Activated naive CD4-positive, alpha-beta T cell treated with anti-CD3 and anti-CD28 coated beads, Interleukin-2, amount 50 U/mL, for 72 hours (primary cell): ENCODE measurements at places on chromosomes 12 and 14.

DNA sequence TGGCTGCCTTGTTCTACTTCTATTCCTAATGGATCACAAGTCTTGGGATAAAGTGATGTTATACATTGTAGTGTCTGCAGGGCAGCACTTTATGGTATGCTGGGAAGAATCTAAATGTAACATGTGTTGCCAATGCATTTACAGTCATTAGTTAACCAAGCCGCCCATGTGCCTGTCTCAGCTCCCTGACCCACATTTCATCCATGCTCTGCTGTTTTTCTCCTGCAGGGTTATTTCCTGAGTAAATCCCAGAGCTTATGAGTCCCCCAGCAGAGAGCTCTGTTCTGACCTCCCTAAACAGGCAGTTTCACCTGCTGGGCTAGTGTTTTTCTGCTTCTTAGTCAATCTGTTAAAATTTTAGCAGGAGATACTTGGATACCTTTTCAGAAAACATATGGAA is 4.4 kb upstream of the TMTC2 start:
- DNase-seq: no peak

DNA sequence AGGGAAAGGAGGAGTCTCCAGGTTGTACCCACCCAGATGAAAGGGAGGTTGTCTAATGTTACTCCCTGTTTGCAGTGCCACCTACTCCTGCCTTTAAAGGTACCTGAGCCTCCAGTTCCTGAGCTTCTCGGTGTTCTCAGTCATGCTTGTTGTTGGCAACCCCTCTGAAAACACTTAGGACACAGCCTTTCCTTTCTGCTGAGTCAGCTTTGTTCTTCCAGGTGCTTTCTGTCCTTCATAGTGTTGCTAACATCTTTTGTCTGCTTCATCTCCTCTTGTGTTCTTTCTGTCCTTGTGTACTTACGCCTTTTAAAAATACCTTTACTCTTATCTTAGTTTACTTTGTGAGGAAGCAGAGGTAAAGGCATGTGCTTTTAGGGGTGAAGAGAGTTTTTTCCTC is 97.0 kb upstream of the NEDD1 start:
- DNase-seq: no peak

- no peak for DNase-seq
Measured at GRCh38 chr14:38302034-38302433, 46.1 kb upstream of the CLEC14A start.

DNA sequence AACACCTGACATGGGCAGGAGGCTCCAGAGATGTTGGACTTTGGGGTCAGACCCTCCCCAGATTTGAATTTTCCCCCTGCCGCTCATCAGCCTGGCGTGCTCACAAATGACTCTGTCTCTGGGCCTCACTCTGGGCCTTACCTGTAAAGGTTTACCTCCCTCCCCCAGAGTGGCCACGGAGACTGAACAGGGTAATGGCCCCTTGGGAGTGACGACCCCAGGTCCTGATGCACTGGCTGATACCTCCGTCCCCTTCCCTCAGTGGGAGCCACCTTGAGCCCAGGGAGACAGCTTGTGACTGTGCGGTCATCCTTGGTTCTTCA is 7.0 kb downstream of the SLC25A29 start:
- no peak for DNase-seq

DNA sequence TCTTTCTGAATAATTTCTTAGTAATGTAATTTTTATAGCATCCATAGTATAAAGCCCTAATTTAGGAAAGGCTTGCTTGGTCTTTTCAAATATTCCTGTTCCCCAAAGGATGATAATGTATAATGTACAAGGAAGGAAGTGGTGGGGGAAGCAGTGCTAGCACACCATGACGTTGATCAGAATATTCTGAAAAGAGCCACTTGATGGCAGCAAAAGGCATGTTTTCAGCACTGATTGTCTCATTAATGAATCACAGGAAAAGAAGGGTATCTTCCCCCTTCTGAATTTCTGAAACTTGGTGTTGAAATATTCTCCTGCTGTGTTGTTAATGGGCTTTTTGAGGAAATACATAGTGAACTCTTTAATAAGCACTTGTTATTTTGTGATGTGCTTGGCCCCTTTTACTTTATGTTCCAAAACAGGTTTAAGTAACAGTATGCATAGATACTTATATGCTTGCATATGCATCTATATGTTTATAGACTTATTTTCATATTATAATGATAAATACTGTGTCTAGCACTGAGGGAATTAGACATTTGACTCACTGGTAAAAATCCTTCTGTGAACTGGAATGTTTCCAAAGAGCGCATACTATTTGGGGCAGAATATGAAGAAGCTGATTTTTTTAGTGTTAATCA is 122.0 kb downstream of the TMEM117 start:
- no peak for DNase-seq

DNA sequence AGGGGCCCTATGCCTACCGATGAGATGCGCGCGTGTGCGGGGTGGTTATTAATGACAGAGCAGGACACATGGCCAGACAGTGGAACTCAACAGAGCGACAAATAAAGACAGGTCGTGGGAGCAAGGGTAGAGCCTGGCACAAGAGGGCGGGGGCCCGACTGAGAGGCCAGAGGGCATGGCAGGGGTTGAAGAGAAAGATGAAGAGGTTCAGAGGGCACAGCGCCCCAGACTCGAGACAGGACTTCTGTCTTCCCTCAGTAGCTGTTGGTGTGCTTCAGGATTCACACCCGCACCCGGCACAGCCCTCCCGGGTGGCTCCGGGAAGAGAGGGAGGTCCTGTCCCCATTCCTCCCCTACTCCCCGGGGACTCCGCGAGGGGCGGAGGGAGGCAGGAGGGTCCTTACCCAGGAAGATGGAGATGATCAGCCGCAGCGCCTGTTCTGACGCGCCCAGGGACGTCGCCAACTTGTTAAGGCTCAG is 366 bp downstream of the LPCAT3 start:
- no peak for DNase-seq

GRCh38 chr14:93302688-93303581 is 29.9 kb downstream of the BTBD7 start:
- DNase-seq: no peak

GRCh38 chr14:101112351-101113107 is 209.0 kb upstream of the RTL1 start:
- DNase-seq: no peak

DNA sequence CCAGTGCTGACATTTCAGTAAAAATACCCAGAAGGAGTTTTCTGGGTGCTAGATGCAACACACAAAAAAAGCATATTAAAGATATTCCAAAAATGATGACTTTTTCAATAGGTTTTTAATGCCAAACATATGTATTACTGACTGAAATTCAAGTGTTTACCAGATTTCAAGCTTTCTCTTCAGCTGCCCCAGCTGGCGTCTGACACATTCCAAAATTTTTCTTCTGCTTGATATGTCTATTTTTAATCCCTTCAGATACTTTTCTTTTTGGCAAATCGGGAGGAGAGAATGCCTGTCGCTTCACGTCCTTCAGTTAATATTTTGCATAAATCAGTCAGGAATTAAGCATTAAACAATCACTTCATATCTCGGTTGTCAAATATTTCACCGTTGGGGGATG is 7.1 kb upstream of the CCDC60 start:
- DNase-seq: no peak

DNA sequence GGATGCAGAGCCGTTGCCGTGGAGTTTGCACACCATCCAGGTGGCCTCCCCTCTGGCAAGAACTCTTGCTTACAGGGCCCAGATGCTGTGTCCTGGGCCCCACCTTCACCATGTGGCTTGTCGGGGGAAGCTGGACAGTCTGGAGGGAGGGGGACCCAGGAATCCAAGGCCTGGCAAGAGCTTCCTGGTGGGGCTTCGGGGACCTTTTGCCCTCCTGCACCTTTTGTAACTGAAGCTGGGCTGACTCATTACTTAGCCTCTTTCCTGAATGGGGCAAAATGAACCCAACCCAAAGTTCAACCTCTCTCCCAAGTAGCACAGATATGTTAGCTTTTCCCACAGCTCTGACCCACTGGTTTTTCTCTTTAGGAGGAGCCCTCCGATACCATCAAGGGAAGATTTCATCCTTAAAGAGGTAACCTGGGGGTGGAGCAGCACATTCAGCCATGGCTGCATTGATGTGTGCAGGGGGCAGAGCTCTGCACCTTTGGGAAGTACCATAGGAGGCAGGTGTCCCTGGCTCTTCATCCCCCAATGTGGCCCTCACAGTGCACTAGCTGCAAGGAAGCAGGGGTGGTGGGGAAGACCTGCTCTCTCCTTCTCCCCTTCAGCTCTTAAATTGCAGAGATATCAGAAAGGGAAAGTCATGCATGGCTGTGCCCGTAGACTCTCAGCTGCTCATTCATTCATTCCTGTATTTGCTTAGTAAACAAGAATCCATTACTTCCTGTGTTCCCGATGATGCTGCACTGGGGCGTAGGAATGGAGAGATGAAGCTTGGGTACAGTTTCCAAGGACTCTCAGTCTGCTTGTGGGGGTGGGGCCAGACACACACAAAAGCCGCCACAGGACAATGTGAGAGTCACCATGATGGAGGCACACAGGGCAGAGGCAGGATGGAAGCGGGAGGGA is 13.0 kb downstream of the MVK start:
- no peak for DNase-seq

DNA sequence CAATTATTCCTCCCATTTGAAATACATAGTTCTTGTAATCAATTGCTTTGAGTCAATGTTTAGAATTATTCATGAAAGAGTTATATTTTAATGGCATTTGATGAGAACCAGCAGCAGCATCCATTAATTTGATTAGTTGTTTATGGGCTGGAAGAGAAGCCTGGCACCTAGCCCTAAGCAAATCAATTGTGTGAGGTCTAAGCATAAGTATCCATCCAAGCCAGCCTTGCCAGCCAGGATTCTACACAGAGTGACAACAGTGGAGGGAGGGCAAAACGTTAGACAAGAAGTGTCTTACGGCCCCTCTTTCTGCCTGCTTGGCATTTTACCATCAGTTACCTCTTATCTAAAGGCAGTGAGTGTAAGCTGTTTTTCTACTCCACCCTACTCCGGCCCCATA is 478.5 kb downstream of the NELL2 start:
- DNase-seq: no peak

- DNase-seq: no peak
Measured at GRCh38 chr12:65670775-65671174, 153.5 kb upstream of the HMGA2 start.

DNA sequence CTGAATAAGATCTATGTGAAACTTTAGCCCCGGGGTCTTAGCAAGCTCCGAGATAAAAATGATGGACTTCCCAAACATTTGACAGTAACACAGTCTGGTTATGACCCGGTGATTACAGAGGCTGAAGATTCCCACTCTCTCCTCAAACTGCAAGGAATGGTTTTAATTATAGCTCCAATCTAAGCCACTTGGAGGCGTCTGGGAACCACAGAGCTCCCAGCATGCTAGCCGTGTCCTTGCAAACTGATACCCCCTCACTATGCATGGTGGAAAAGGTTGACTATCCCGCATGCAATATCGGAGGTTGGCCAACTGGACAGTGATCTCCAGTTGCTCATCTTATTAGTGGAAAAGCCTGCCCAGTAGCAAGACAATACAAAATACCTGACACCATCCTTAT is 76.5 kb upstream of the GRIN2B start:
- DNase-seq: no peak

DNA sequence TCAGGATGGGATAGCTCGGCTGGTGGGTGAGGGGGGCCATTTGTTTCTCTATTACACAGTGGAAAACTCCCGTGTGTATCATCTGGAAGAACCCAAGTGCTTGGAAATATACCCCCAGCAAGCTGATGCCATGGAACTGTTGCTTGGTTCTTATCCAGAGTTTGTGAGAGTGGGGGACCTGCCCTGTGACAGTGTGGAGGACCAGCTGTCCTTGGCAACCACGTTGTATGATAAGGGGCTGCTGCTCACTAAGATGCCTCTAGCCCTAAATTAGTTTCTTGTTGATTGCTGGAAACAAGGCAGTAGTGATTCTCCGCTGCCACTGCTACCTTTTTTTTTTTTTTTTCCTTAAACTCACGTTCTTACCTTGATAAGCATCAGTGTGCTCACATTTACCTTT is 1.9 kb downstream of the RIOX1 start:
- DNase-seq: no peak

GRCh38 chr12:38601949-38602348 is 285.4 kb downstream of the ALG10B start:
- no peak for DNase-seq

- DNase-seq: no peak
Measured at GRCh38 chr14:100088226-100088625, 23.0 kb downstream of the EVL start.

DNA sequence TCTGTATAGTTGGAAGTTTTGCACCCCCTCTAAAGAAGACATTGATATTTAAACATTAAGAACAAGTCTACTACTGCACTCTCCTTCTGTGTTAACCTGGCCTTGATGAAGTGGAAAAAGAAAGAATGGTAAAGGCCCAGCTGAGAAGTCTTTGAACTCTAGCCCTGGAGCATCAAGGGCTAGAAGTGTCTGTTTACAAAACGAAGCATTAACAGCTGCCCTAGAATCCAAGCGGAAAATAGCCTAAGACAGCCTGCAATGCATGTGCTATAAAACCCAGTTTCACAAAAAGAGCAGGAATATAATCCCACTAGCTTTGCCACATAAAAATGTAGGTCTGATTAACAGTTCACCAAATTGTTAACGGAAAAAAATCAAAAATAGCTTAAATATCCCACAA is 60.5 kb downstream of the NUMB start:
- no peak for DNase-seq
